ENCODE measurements at places on chromosomes 7 and 10.

DNA sequence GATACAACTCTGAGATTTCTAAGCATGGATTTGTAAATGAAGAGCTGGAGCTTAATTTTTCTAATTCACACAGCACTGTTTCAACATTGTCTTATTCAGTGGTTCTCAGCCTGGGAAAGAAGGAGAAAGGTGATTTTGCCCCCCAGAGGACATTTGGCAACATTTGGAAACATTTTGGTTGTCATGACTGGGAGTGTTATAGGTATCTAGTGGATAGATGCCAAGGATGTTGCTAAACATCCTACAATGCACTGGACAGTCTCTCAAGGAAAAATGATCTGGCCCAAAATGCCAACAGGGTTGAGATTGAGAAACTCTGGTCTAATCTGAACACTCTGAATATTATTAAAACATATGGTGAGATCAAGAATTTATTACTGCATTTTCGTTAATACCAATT lies 3.8 kb upstream of the CAV2 start:
- DNase-seq = no peak

- peak; percentile 51 for DNase-seq
These were observed 39.5 kb upstream of the STOX1 start for GRCh38 chr10:68787813-68788212.

DNA sequence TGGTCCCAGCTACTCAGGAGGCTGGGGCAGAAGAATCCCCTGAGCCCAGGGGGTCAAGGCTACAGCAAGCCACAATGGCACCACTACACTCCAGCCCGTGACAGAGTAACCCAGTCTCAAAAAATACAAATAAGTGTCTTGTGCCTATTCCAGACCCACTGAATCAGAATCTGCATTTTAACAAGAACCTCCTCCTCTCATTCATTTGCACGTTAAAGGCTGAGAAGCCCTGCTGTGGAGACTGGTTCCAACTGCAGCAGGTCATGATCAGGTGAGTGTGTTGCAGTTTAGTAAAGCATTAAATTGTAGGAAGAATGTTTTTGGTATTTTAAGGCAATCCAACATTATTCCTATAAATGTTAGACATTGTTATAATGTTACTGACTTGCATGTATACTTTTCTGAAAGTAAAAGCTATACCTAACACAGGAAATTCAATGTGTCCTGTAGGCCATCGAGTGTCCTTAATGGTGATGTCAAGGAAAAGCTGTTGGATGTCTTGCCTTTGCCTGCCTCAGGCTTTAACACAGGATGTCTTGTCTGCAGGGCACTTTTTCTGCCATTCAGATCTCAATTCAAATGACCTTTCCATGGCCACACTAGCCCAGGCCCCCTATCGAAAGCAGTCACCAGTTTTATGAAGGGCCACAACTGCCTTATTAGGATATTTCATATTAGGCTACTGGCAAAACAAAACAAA lies 30.4 kb downstream of the MKRN1 start:
- DNase-seq = no peak

DNA sequence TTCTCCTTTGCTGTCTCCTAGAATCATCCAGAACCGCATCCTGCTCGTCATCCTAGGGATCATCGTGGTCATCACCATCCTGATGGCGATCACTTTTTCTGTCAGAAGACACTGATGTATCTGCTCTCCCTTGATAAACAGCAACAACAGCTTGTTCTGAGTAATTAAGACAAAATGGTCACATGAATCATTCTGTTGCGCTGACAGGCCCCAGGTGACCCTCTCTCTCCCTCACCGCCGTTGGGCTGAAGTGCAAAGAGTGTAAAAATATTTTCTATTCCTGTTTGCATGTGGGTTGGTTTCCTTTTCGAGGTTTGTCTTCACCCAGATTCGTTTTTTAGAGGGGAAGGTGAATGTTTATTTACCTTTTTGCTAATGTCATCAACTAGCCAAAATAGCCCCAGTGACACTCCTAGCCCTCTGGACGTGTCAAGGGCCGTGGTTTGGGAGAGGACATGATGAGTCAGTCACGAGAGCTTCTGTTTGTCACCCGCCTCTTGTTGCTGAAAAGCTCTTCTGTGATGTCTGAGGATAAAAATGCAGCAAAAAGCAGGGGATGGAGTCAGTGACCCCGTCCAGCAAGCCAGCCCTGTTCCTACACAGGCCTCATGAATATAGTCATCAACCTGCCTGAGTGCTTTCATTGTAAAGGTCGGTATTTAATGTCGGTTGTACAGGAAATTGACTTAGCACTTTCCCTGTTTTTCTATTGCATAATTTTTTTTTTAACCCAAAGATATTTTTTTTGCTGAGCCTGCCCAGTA lies 134.6 kb upstream of the TCF7L2 start:
- DNase-seq = peak; percentile 43

GRCh38 chr7:50603287-50603686 lies 38.1 kb upstream of the DDC start:
- DNase-seq = no peak

DNA sequence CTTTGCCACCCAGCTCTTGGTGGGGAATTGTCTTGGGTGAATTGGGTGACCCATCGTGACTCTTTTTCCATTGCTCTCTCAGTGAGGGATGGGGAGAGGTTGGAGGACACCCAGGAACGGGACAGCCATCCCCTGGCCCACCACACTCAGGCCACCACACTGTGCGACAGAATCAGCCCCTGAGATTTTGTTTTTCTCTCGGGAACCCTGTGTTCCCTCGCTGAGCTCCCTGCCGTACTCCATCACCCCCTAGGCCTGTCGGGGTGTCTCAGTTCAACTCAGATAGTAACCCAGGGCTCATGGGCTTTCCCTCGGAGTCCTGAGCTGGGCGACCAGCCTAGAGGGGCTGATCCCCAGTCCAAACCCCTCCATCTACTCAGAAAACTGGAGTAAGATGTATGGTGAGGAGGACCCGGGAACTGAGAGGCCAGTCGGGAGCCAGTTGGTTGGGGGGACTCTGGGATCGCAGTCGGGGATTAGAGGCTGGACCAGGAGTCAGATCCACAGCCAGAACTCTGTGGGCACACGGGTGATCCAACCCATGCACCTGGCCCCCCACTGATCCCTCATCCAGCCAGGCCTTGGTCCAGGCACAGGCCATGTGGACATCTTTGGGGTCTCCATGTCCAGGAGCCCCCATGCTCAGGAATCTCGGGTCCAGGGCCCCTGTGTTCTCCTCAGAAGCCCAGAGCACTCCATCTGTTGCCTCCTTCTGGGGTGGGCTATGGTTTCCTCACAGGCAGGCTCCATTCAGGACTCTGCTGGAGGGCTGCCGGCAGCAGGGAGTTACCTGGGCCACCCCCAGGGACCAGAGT lies 9.3 kb downstream of the CRYGN start:
- DNase-seq = no peak

DNA sequence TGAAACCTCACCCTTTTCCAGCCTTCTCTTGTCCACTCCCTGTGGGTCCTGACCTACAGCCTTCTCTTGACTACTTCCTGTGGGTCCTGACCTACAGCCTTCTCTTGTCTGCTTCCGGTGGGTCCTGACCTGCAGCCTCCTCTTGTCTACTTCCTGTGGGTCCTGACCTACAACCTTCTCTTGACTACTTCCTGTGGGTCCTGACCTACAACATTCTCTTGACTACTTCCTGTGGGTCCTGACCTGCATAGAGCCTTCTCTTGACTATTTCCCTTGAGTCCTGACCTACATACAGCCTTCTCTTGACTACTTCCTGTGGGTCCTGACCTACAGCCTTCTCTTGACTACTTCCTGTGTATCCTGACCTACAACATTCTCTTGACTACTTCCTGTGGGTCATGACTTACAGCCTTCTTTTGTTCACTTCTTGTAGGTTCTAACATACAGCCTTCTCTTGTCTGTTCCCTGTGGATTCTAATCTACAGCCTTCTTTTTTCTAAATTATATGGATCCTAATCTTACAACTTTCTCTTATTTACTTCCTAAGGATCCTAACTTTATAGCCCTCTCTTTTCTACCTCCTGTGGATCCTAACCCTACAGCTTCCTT lies 36.5 kb downstream of the C10orf71 start:
- peak; percentile 2 for DNase-seq

- DNase-seq = no peak
These were observed 25.6 kb downstream of the CTNNA3 start for GRCh38 chr10:67670401-67670800.

DNA sequence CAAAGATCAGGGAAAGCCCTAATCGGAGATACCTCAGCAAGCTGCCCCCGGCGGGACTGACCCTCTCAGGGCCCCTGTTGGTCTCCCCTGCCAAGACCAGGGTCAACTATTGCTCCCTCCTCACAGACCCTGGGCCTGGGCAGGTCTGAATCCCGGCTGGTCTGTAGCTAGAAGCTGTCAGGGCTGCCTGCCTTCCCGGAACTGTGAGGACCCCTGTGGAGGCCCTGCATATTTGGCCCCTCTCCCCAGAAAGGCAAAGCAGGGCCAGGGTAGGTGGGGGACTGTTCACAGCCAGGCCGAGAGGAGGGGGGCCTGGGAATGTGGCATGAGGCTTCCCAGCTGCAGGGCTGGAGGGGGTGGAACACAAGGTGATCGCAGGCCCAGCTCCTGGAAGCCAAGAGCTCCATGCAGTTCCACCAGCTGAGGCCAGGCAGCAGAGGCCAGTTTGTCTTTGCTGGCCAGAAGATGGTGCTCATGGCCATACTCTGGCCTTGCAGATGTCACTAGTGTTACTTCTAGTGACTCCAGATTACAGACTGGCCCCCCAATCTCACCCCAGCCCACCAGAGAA lies 24.1 kb downstream of the TBATA start:
- no peak for DNase-seq

- no peak for DNase-seq
These were observed 30.9 kb downstream of the DNAJC1 start for GRCh38 chr10:21972584-21972983.

GRCh38 chr7:37409461-37409860 lies 39.2 kb downstream of the ELMO1 start:
- DNase-seq = no peak

GRCh38 chr10:86851328-86852207 lies 95.1 kb downstream of the BMPR1A start:
- no peak for DNase-seq

- DNase-seq = peak; percentile 98
These were observed at the start of gene HBP1 for GRCh38 chr7:107168233-107169119. Gene HBP1, plus strand, starts transcription at chr7:107169003. Its CDS starts 10,891 bp downstream, at chr7:107179894.

DNA sequence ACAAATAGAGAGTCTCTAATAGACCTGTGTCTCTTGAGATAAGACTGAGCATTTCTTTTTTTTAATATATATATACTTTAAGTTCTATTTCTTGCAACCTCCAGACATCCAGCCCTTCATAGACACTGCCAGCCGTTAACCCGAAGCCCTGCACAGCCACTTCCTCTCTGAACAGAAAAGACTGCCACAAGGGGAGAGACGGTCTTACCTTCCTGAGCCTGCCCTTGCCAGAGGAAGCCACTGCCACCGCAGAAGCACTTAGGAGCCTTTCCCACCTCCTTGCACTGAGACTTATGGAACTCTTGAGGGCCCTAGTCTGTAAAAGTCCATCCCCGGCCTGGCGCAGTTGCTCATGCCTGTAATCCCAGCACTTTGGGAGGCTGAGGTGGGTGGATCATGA lies 31.8 kb upstream of the PRSS1 start:
- DNase-seq = no peak

DNA sequence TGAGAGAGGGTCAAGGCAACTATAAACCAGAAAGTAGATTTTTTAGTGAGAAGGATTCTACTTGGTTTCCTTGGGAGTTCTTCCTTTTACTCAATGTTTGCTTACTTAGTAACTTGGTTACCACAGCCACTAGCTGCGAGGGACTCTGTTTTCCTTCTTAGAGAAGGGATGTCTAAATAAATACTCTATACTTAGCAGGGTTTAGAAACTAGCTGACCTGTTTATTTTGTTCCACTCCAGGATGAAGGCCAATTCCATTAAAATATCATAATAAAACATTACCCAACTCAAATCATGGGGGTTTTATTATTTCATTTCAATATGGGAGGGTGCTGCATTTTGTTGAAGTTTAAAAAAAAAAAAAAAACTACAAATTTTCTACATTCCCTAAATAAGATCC lies 87.3 kb downstream of the PPP1R3A start:
- no peak for DNase-seq

GRCh38 chr10:85459906-85460305 lies 906.7 kb downstream of the GRID1 start:
- DNase-seq = no peak
